ENCODE measurements at places on chromosomes 2 and 18.

GRCh38 chr2:123695426-123695825, 329.7 kb upstream of the CNTNAP5 start:
- DNase-seq, result no peak

- DNase-seq, result no peak
Observed at GRCh38 chr2:20797096-20797495, 25.8 kb downstream of the LDAH start.

- DNase-seq, result peak; percentile 11
Observed at GRCh38 chr2:151766437-151767153, 32.3 kb upstream of the NEB start.

GRCh38 chr2:64120928-64121327, 23.3 kb downstream of the PELI1 start:
- DNase-seq, result no peak

DNA sequence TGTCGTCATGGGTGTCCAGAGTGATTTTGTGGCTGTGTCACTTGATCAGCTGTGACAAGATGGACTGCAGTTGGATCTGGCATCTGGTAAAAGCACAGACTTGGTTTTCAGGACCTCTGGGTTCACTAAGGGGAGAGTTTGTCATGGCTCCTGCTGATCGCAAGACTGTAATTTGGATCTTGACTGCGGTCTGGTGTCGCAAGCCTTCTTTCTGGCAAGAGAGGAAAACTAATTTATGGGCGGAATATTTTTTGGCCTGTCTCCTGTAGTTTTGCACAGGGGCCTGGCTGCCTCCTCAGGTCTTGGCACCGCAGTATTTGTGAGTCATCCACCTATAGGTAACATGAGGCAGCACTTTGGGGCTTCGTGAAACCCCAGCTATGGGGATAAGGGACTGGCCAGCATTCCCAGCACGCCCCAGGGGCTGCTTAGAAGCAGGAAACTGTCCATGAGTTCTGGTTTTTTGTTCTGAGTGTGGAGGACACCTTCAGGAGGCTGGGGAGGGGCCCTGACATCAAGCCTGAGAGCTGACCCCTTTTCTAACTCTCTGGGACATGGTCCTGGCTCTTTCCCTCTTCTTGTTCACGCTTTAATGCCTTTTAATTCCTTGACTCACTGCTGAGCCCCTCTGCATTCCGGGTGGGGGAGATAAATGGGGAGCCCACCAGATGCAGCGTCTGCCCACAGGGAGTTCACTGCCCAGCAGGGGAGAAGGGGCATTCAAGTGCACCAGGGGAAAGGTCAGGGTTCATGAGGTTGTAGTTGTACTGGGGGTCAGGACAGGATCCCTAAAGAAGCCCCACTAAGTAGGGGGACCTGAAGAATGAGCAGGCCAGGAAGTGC, 12.2 kb downstream of the SH3BP4 start:
- no peak for DNase-seq

- DNase-seq, result no peak
Observed at GRCh38 chr18:7608174-7608550, 41.0 kb downstream of the PTPRM start.

Measured in stimulated activated CD4-positive, alpha-beta T cell treated with anti-CD3 and anti-CD28 coated beads, Interleukin-4, amount 100 ng/mL, for 48 hours (primary cell).